Urinary bladder (tissue), 4 donors: ENCODE measurements at places on chromosomes 16 and 17. TPM values are rescaled to one million over a fixed set of nuclear protein-coding genes. Genes with fewer than 3 reads are reported as not detected.

The GUCY2D gene
- total RNA-seq = not detected

The ICAM2 gene
- 29.0 TPM for total RNA-seq

DNA sequence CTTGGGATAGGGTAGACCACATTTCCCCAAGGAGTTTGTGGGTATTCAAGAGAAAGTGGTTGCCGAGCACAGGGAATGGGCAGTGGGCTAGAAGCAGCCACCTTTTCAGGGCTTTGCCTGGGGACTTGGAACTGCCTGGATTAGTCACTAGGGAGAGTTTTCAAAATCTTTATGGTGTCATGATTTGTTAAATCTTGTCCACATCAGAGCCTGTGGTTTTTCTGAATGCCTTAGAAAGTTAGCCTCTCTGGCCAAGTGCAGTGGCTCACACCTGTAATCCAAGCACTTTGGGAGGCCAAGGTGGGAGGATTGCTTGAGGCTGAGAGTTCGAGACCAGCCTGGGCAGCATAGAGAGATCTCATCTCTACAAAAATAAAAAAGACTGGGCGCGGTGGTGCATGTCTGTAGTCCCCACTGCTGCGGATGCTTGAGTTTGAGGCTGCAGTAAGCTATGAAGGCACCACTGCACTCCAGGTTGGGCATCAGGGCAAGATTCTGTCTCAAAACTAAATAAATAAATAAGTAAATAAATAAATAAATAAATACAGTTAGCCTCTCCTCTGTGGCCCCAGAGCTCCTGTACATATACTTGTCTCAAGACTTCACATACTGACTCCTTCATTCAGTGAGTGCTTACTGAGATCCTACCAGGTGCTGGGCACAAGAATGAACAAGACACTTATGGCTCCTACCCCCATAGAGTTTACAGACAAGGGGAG lies 76.3 kb upstream of the HNF1B start:
- DNase-seq = no peak

- DNase-seq = no peak
Observed at GRCh38 chr17:16191604-16192003, 23.7 kb downstream of the NCOR1 start.

- DNase-seq = no peak
Observed at GRCh38 chr16:57389087-57389468, 15.5 kb upstream of the CCL17 start.

DNA sequence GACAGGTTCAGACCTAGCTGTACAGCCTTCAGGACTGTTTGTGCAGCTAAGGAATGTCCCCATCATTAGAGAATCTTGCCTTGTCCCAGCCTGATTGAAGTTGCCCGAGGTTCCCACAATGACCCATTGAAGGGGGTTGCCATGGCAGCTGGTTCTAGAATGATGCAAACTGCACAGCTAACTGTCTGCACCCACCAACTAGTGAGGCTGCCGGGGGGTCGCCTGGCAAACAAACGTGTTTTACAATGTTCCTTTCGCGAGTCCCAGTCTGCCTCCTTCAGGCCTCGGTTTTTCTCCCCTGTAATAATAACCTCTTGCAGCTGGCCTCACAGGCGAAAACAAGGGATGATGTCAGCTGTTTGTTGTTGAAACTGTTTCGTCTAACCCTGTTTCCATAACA lies 5.5 kb downstream of the C16orf96 start:
- no peak for DNase-seq

- no peak for DNase-seq
Observed at GRCh38 chr16:53515811-53516210, 12.8 kb upstream of the AKTIP start.

DNA sequence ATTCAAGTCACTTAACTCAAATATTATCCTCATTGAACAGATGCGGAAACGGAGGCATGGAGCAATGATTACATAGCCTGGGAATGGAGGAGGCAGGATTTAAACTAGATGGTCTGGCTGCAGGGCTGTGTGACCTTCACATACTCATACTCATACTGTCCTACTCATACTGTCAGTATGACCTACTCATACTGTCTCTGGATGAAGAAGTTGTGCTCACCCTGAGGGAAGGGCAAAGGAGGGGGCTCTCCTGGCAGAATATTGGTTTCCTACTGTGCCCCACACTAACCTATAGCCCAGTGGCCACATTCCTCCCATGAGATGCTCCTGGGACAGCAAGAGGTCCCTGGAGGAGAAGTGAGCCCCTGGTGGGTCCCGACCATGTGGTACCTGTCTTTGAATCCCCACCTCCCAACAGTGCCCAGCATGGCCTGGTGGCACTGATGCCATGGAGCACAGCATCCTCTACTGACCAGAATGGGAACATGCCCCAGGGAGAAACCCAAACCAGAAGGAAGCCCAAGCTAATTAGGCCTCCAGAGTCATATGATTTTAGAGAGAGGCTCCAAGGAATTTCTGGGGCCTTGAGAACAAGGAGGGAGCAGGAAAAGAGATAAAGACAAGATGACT lies 197.3 kb upstream of the SDK2 start:
- DNase-seq = no peak

DNA sequence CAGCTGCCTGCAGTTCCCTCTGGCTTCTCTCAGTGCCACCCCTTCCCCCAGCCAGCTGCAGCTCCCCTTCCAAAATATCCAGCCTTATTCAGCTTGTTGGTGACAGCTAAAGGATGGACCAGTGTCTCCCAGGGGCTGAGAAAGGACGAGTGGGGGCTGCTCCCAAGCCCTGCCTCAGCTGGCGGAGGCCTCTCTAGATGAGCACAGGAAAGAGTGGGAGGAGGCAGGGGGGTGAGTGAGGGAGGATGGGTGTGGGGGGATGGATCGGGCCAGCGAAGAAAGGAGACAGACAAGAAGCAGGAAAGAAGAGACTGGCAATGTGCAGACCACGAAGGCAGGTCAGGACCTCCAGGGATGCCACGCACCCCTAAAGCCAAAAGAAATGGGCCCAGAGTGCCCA lies 17.5 kb downstream of the PIPOX start:
- no peak for DNase-seq
